ENCODE measurements at places on chromosomes 5 and 9.

GRCh38 chr9:134776080-134776796 is 104.4 kb upstream of the FCN2 start:
- no peak for DNase-seq

- no peak for DNase-seq
Observed at GRCh38 chr5:143923634-143924266, 111.8 kb downstream of the HMHB1 start.

GRCh38 chr5:175778951-175779503 is 92.4 kb upstream of the CPLX2 start:
- no peak for DNase-seq

GRCh38 chr5:149381261-149381985 is 2.3 kb upstream of the IL17B start:
- DNase-seq: no peak

DNA sequence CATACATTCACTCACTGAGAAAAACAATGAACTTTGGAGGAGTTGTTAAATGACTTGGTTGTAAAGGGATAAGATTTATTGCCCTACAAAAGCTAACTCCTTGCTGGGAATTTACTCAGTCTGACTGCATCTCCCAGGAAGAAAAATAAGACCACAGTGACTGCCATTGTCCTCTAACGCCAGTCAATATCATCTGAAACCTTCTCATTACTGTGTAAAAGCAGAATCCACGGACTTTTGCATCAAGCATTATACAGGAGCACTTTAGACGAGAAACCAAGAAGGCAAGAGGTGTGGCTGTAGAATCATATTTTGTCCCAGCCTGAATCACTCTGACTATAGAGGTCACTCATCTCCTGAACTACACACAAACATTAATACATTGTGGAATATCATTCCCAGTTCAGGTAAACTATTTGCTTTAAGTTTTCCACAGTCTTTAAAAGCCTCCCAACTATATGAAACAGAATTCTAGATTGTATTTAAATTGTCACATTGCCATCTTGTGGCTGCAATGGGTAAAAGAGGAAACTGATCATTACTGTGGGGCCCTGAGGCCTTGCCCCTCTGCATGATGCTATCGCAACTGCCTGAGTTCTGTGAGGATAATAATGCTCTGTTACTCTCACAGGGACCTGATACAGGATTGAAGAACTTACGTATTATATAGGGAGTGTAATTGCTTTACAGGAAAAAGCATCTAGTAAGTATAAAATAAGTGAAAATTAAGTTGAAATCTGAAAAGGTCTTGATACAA is 142.9 kb downstream of the SLCO4C1 start:
- no peak for DNase-seq

Data from tibial nerve (tissue), 4 donors.